ENCODE measurements at places on chromosomes 1 and 21.

GRCh38 chr1:186059752-186060151, 315.3 kb downstream of the TPR start:
- no peak for DNase-seq

DNA sequence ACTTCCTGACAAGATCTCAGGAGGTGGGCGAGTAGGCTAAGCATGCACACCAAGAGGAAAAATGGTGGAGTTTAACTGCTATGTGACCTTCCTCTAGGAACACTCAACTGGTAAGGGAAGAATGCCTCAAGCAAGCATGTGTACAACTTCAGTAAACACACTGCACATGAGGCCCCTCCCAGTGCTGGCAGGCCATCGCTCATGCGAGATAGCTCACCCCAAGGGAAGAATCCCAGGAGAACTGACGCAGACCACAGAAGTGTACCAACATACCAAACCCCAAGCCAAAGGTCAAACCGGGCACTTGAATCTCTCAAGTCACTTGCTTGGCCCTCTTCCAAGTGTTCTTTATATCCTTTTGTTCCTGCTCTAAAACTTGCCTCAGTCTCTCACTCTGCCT, 40.5 kb upstream of the GALNT2 start:
- DNase-seq: no peak

DNA sequence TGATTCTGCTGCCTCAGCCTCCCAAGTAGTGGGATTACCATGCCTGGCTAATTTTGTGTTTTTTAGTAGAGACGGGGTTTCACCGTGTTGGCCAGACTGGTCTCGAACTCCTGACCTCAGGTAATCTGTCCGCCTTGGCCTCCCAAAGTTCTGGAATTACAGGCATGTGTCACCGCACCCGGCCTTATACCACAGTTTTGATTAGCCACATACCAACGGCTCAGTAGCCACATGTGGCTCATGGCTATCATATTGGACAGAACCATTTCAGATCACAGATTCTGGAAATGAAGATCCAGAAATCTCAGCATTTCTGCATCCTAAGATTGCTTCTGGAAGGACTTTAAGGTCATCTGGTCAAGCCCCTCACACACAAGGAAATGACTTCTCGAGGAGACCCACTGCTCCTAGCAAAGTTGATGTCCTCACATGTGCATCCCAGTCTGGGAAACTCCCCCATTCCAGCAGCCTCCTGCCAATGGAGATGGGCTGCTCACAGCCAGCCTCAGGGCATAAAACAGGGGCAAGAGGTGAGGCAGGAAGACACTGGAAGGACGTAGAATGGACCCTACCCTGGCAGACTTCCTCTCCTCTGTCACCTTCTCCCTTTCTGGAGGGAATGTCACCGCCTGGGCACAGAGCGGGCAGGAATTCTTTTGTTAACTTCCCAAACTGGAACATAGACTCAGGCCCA, 17.5 kb upstream of the CITED4 start:
- DNase-seq: no peak

- no peak for DNase-seq
Measured at GRCh38 chr1:197585809-197586208, 189.5 kb downstream of the DENND1B start.

DNA sequence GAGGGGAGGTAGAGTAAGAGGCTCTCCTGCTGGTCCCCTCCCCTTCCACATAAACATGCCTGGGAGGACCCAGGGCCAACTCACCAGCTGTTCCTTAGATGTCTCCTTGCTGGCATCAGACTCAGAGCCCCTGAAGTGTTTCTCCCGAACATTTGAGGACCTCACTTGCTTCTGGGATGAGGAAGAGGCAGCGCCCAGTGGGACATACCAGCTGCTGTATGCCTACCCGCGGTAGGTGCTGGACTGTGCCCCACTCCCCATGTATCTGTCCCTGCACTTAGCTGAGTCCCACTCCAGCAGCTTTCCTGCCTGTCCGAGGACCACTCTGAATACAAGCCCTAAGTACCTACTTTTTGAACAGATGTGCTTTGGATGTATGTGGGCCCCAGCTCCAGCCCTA, 383 bp downstream of the MPL start:
- DNase-seq: no peak

DNA sequence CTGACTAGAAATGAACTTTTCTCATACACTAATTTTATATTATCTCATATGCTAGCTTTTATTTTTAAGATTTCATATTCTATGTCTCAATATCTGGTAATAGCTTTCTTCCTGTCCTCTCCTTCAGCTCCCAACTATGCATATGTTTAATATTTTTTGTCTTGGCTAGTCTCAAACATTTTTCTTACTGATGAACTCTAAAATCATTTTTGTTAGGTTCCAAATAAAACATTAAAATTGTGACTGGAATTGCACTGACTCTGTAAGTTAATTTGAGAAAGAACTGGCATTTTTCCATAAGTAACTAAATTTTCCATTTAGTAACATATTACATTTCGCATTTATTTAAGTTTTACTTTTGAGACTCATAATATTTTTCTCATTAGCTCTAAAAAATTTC, 368.5 kb upstream of the DPYD start:
- no peak for DNase-seq

DNA sequence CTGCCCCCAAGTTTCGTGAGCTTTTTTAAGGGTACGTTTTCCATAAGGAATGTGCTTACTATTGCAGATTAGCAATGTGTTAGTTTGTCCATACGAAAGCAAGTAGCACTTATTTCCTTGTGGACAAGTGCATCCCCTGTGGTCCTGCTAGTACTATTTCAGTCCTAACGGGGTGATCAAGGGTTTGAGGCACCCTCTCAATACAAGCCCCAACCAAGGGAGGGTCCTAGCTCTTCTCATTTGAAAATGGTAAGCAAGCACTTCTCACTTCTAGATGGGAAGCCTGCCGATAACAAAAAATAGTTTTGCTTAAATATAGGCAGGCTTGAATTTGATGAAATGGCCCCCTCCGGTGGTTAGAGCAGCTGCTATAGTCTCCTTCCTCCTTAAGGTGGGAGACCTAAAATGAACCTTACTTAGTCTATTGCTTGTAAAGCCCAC, 64.0 kb upstream of the HMCN1 start:
- no peak for DNase-seq

- DNase-seq: no peak
Measured at GRCh38 chr1:16976966-16977365, 3.5 kb downstream of the MFAP2 start.

DNA sequence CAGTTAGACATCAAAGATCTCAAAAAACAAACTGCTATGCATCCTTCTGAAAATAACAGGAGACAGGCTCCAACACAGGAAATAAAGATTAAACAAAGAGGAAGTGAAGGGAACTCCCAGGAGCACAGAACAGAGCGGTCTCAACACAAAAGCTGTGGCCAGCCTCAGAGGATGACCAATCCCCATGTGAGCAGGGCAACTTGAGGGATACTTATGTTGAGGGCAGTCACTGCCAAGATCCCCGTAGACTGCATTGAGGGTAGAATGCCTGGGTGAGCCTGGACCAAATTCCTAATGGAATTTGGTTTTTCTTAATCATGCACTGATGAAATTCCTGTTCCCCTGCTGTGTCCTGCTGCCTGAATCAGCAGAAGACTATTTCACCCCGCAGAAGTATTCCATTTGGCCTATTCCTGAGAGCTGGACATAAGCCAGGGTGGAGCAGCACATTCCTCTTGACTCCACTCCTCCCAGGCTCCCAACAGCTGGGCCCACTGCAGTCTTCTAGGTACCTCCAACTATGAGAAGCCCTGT, 49.0 kb downstream of the JAK1 start:
- DNase-seq: no peak

- DNase-seq: no peak
Measured at GRCh38 chr1:23039308-23039826, 20.1 kb downstream of the KDM1A start.

- DNase-seq: no peak
Measured at GRCh38 chr21:37032877-37033471, 26.5 kb downstream of the RIPPLY3 start.

DNA sequence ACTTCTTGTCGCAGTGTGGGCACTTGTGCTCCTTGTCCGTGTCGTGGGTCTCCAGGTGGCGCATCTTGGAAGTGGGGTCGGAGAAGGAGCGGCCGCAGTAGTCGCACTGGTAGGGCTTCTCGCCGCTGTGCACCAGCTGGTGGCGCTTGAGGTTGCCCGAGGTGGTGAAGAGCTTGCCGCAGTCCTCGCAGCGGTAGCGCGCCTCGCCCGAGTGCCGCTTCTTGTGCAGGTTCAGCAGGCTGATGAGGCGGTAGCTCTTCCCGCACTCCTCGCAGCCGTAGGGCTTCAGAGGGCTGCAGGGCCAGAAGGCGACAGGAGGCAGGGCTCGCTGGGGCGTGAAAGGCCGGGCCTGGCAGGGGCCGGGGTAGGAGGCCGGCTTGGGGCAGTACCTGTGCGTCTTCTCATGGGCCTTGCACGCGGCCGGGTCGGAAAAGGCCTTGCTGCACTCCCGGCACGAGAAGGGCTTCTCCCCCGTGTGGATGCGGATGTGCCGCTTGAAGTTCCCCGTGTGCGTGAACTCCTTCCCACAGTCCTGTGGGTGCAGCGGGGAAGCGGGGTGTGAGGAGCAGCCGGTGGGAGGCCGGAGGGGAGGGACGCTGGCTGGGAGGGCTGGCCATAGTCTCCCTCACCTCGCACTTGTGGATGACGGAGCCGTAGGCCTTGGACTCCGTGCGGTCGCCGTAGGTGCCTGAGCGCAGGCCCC, 31.4 kb downstream of the ZBTB17 start:
- no peak for DNase-seq

- DNase-seq: no peak
Measured at GRCh38 chr1:11286735-11287410, 13.9 kb downstream of the UBIAD1 start.

GRCh38 chr1:64480999-64481772, 11.3 kb downstream of the CACHD1 start:
- DNase-seq: no peak

GRCh38 chr1:204431310-204432184, 19.9 kb upstream of the PPP1R15B start:
- no peak for DNase-seq

- DNase-seq: no peak
Measured at GRCh38 chr21:24894324-24894723, 713.0 kb downstream of the MRPL39 start.

GRCh38 chr1:248593226-248593625, 4.3 kb downstream of the OR2T10 start:
- DNase-seq: no peak

DNA sequence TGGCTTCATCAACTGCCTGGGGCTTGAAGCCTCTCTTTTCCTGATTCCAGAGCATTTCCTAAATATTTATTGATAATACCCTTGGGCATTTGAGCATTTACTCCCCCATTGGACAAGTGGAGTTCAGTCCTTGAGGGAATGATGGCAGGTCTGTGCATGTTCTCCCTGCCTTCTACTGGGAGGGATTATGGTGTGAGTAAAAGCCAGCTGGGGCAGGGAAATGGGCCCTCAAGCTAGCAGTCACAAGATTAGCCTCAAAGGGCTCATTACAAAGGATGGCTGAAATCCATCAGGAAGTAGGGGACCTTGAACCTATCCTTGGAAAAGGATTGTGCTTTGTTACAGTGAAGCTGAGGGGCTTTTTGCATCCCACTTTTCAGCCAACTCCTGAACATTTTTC, 24.2 kb upstream of the OSBPL9 start:
- no peak for DNase-seq

DNA sequence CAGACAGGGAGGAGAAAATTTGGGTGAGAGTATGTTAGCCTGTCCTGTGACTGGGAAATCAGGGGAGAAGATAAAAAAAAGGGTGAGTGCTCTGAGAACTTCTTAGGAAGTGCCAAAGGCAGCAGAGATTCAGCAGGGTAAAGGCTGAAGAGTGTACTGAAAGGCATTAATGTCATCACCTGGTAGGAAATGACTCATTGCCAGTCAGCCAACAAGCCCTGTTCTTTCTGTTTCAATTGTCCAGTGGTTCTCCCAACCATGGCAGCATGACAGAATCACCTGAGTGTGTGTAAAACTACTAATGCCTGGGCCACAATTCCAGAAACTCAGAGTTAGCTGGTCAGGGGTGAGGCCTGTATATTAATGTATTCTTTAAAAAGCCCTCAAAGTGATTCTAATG, 83.5 kb downstream of the INTS7 start:
- no peak for DNase-seq

- no peak for DNase-seq
Measured at GRCh38 chr1:33696962-33697361, 166.9 kb upstream of the HMGB4 start.

DNA sequence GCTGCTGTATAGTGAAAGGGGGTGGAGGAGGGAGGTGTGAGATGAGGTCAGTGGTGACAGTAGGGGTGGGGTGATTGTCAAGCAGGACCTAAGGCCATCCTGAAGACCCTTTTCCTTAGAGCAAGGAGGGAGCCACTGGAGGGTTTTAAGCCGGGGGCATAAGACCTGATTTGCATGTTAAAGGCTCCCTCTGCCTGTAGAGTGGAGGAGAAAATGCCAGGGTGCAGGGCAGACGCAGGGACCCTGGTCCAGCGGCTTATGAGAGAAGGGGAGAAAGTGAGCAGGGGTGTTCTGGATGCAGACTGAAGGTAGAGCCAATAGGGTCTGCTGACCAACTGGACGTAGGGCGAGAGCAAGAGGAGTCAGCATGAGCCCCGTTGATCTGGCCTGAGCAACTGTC, 154.1 kb downstream of the TRABD2B start:
- no peak for DNase-seq

DNA sequence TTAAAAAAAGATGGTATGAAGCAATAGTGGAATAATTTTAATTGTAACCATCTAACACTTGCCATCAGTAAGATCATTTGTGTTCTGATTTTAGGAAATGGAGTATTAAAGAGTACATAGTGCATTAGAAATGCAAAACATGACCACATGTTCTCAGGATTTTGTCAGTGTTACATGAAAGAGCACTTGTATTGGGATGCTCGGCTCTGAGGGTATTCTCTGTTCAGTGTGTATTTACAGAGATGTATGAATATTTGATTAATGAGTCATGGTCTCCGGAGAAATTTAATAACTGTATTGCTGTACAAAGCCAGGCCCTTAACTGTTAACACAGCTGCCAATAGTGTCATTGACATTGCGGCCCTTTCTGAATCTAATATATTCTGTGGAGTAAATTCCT, 91.7 kb downstream of the ATG4C start:
- DNase-seq: no peak

DNA sequence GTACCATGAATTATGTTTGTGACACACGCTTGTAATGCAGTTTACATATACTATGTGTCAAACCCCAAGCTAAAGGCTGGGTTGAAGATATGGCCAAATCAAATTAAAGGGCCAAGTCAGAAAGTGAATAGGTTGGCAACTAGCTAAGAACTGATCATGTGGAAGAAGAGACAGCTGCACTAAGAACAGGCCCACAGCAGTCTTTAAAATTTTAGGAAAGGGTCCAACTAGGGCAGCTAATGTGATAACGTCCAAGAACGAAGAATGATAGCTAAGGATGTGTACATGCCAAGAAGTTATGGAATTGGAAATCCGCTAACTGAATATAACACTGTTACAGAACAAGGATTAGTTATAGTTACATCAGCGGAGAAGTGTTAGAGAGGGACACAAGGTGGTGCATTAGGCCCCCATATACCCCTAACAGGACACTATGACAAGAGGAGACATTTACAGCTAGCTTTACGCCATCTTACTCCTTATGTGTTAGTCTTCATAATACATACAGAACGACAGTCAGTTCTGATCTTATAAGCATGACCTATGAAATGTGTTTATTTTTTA, 6.5 kb upstream of the RNF2 start:
- DNase-seq: no peak

Measured in SIG-M5 (cell line).